ENCODE measurements at places on chromosomes 6 and 20.

DNA sequence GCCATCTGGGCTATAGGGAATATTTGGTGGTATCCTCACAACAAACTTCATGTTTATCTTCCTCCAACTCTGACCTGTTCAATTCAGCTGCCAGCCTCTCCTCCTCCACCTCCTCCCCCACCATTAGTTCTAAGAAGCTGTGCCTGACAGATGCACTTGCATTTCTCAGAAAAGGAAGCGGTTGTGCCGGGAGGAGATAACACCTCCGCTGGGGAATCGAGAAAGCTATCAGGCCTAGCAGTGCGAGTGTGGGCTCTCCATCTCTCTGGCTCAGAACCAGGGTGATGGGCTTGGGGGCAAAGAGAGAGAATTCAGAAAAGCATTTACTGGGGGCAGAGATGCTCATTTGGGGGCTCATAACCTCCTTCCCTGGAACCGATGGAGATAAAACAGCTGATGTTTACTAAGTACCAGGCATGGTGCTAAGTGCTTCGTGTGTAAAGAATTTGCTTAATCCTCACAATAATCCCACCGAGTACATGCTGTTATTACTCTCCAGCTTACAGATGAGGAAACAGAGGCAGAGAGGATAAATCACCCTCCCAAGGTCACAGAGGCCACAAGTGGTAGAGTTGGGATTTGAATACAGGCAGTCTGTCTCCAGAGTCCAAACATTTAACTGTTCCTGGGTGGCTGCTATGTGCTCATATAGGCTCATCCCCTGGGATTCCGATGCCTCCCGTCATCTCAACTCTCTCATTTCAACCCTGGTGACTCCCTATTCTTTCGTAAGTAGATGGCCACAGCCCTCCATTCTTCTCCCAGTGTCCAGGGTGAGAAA, 38.3 kb downstream of the COX4I2 start:
- DNase-seq: no peak

DNA sequence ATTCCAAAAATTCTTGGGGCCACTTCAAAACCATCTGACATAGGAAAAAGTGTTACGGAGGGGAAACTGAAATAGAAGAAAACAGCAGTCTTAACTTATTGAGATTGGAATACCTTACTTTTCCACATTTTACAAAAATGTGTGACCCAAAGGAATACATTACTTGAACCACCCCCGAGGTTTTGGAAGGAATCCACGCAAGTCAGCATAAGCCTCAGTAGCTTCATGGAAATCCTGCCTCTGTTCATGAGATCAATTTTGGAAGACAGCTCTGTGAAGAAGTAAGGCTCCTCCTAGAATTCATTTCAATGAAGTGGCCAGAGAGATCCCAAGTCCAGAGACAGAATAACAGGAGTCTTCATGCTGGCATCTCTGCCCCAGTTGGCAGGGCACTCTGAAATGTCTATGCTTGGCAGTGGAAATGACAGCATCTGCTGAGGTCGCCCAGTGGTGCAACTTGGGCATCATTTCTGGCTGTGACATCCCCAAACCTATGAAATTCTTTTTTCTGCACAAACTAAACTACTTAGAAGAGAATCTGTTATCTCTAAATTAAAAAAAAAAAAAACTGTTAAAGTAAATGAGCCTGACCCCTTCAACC, 132.5 kb downstream of the EPM2A start:
- no peak for DNase-seq

GRCh38 chr20:2261629-2262028, 34.2 kb upstream of the TGM3 start:
- no peak for DNase-seq

GRCh38 chr6:134240665-134241431, 77.1 kb downstream of the SGK1 start:
- DNase-seq: no peak

DNA sequence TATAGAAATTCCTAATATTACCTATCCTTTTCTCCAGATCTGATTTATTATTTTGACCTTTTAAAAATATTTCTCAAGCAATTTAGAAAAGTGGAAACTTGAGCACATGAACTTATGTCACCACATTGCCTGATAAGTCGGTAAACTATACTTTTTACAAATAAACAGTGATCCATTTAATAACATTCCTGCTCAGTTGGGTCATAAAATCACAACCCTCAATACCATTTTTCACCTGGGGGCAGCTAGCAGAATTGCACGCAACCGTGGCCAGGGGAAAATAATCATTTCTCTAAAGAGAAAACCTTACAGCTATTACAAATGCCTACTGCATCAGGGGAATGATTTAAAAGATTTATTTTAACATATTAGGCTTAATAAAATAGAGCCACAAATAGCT, 614.5 kb downstream of the PHF3 start:
- no peak for DNase-seq

Measured in frontal cortex (tissue), 4 donors.